Hematopoietic multipotent progenitor cell treated with erythropoietin and hydrocortisone succinate and interleukin-3 and kit ligand, for 4 days (in vitro differentiated cells): ENCODE measurements at places on chromosomes 11 and 22.

DNA sequence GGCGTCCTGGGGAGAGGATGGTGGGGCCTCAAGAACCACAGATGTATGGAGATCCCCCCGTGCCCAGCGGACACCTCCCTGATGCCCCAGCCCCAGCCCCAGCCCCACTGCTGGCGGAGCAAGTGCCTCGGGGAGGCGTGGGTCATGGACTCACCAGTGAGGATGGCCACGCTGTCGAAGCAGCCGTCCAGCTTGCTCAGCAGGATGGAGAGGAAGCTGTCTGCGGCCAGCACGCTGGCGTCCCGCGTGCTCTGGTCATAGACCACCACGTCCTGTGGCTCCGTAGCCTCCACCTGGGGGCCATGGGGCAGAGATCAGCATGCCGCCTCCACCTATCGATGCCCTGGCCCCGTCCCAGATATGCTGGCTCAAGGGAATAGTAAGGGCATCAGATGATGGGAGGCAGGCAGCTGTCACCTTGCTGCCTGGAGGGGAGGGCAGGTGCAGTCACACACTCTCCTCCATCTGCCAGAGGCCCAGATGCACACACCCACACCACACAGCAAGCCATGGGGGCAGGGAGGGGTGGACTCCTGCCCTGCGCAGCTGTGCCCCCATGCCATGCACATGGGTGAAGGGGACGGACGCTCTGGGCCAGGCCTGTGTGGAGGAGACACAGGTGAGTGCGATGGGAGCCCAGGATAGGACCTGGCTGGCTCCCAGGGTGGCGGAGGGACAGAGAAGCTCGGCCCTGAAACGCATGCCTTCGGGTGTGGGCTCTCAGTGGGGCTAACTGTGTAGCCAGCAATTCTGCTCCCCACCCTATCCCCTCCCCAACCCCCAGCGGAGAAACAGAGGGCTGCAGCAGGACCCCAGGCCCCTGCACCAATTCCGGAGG is 8.2 kb downstream of the DUSP8 start:
- DNase-seq = no peak

DNA sequence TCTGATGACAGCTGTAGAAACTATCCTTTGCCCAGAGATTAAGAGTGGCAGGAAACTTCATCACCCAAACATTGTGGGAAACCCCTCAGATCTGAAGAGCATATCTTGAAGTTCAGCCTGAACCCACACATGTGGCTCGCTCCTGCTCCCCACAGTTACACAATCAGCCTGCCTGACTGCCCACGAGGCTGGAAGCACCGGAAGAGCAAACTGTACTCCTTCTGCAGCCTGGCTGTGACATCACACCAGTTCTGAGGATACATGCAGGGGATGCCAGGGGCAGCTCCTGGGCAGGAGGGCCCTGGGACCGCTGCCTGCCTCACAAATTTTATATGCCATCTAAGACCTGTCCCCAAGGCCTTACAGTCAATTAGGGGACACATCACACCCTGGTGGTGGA is 444.4 kb downstream of the BUD13 start:
- no peak for DNase-seq

DNA sequence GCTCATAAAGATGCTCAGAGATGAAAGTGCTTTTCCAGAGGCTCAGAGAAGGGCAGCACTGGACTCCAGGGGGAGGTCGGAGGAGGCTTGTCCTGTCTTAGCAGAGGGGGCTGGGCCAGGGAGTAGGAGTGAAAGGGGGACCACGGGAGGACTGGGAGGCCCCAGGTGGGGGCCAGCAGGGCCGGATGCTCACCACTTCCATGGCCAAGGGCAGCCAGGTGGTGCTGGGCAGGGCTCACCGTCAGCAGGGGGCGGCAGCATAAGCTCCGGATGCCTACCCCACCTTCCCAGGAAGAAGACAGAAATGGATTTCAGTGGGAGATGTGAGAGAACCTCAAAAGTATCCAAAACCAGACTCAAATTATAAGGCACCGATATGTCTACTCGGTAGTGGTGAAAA is 11.0 kb downstream of the RAB36 start:
- no peak for DNase-seq

DNA sequence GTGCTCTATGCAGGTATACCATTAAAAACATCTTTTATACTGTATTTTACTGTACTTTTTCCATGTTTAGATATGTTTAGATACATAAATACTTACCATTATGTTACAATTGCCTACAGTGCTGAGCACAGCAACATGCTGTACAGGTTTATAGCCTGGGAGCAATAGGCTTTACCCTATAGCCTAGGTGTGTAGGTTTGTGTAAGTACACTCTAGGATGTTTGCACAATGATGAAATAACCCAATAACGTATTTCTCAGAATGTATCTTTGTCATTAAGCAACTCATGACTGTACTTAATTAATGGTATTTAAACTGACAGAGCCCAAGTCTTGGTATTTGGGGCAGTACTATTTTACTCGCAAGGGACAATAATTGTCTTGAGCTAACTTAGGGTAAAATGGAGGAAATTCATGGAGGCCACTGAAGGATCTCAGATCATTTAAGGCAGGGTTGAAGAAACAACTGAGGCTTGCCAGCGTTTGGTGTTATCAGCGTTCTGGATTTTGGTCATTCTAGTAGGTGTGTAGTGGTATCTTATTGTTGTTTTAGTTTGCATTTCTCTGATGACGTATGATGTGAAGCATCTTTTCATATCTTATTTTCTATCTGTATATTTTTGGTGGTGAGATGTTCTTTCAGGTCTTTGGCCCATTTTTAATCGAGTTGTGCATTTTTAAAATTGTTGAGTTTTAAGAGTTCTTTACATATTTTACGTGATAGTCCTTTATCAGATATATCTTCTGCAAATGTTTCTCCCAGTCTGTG is 42.4 kb downstream of the ADAMTS15 start:
- DNase-seq = no peak

DNA sequence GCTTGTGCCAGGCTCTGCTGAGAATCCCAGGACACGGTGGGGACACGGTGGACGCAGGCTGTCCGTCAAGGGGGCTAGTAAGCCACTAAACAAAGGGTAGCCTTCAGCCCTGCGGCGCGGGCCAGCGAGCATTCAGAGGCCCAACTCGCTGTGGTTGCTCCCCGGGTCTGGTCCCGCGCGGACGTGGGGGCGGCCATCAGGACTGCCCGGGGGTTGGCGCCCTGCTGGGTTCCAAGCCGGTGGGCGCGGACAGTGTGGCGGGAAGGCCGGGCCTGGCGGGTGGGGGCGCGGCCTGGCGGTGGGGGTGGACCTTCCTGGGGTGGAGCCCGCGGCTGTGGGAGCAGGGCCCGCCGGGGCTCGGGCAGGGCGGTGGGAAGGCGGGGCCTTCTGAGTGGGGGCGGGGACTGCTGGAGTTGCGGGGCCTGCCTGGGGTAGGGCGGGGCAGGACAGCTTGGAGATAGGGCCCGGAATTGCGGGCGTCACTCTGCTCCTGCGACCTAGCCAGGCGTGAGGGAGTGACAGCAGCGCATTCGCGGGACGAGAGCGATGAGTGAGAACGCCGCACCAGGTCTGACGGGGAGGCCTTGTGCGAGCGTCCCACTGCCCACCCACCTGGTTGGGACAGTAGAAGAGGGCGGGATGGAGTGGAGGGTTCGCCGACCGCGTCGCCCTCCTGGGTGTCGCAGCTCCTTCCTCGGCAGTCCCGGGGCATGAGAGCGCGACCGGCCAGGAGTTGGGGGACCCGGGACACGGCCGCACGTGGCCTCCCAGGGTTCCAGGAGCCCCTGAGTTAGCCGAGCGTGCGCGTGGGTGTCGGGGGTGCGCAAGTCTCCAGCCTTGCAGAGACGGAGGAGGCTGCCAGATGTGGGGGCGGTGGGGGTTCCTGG is at the start of gene SERHL2:
Gene SERHL2 (plus strand): TSS at position 482 of the 887 bp plus-strand sequence. CDS start 65 bp downstream, at position 547.
- DNase-seq = peak; percentile 97

DNA sequence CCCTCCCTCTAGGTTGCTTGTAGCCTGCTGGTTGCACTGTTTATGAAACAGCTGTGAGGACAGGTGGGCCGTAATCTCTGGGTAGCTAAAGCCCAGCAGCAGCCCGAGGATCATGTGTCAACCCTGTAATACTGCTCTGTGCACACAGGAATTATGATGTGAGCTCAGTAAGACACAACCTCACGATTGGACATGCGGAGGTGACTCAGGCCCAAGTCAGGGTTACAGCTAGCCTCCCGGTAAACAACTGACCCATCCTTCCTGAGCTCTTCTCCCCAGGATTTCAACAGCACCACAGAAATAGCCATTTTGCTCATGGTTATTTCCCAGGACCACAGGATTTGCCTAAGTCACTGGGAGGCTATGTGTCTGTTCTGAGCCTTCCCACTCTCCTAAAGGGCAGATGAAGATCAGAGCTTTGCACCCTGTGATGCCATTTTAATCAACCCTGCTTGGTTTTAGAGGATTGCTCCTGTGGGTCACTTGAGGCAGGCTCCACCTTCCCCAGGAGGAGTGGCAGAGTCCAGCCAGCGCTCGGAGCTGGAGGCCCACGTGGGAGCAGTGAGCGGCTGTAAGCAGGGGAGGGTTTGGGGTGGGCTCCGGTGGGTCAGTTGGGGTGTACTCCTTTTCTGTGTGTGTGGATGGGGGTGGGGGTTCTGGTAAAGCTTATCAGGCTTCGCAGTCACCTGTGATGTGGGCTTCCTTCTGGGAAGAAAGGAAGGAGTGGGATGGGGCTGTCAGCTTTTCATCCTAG is at the start of gene AMPD3:
Gene AMPD3 (plus strand): TSS at position 387 of the 754 bp plus-strand sequence. CDS start 6,256 bp downstream, outside the sequence.
- DNase-seq = peak; percentile 23

- no peak for DNase-seq
These were observed 4.2 kb downstream of the RAB1B start for GRCh38 chr11:66272596-66272995.

DNA sequence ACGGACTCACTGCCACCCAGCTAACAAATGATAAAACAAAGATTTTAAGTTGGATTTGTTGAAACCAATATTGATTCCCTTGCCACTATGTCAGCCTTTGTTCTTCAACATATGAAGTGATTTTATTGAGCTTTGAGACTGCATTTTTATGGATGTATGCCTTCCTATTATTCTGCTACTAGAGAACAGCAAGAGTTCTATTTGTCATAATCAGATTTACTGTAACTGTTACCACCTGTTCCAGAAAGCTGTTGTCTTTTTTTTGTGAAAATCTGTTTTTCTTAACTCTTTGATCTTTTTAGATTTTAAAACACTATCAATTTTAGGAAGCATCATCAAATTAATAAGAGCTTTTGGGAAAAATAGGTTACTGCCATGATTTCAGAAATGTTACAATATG is 114.4 kb downstream of the MUC15 start:
- no peak for DNase-seq
